Airway epithelial cell (primary cell): ENCODE measurements at places on chromosomes 7 and 10. TPM values are rescaled to one million over a fixed set of nuclear protein-coding genes. Genes with fewer than 3 reads are reported as not detected.

The FAM25A gene
- 20.3 and 29.8 TPM in 2 replicates for total RNA-seq

The DGKB gene
- not detected in 2 replicates for total RNA-seq

The ADIRF gene
- 47.0 and 63.1 TPM in 2 replicates for total RNA-seq

The LMBR1 gene
- 33.7 and 53.8 TPM in 2 replicates for total RNA-seq

The LIPJ gene
- not detected in 2 replicates for total RNA-seq

The MYH16 gene
- 0.35 and 1.2 TPM in 2 replicates for total RNA-seq

The CFAP70 gene
- total RNA-seq, result 0.33 and 0.42 TPM in 2 replicates

The FGFR2 gene
- 25.7 and 27.2 TPM in 2 replicates for total RNA-seq

The PLPP4 gene
- total RNA-seq, result not detected in 2 replicates
